Stimulated activated CD8-positive, alpha-beta memory T cell treated with anti-CD3 and anti-CD28 coated beads, Interleukin-2, amount 100 ng/mL, for 1 hour (primary cell): ENCODE measurements at places on chromosomes 16 and 17.

- DNase-seq = no peak
Measured at GRCh38 chr17:38815576-38816193, 9.4 kb downstream of the CWC25 start.

DNA sequence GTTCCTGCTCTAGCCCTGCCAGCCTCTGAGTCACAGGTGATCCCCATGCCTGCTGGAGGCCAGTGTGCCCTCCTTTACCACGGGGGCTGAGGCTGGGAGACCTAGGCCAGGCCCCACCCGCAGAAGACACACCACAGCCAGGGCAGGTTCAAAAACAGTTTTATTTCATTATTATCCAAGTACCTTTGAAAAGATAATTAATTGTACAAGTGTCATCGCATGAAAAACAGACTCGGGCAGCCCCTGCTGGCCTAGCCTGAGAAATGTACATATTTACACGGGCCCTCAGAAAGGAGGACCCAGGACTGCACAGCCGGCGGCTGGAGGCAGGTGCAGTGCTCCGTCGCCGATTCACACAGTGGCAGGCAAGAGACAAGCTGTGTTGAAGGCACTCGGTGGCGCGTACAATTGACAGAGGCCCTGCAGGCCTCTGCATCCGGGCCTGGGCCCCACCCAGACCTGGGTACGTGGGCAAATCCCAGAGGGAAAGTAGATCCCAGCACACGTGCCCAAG is 4.4 kb downstream of the PDIA2 start:
- no peak for DNase-seq

GRCh38 chr16:51404386-51404785 is 253.3 kb upstream of the SALL1 start:
- no peak for DNase-seq

DNA sequence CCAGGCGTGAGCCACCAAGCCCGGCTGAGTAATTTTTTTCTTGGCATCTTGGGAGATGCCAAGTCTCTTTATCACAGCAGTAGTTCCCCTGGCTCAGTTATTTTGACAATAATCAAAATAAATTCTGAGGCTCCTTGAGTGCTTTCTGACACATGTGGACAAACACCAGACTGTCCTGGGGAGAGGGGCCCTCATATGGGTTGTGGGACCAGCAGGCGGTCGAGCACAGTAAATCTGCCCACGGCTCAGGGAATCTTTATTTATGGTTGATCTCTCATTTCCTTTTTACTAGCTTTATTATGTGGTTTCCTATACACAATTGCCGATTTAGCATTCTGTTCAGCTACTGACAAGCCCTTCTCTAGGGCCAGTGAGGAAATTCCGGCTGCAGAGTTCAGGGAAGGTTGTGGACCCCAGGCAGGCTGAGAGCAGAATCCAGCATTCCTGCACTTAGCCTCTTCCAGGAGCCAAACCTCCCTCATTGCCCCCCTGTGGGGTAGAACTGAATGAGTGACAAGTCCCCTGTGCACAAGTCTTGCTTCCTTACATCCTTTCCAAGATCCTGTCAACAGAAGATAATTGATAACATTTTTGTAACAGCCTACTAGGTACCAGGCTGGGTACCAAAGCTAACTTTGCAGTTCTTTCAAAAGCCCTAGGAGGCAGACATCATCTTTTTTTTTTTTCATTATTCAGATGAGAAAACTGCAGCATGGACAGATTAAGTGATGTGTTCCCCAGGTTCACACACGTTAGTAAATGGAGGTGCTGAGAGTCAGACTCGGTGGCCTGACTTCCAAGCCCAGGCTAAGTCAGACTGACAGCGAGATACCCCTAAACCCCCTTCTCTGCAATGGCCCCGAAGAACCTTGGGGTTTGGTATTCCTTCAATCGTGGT is 40.2 kb downstream of the HS3ST3B1 start:
- no peak for DNase-seq

DNA sequence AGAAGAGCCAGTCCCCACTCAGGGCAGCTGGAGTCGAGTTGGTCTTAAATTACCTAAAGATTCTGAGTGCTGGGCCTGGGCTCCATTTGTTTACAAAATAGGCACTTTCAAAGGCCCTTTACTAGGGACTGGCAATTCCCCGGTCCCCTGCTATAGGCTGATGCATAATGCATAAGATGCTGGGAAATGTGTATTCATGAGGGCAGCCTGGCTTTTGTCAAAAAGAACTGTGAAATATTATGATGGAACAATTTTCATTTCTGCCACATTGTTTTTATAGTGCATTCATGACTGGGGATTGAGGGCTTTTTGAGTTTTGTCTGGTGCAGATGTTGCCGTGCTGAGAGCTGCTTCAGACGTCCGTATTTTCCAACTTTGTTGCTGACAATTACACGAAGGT is 617.0 kb upstream of the CDH5 start:
- DNase-seq = no peak

DNA sequence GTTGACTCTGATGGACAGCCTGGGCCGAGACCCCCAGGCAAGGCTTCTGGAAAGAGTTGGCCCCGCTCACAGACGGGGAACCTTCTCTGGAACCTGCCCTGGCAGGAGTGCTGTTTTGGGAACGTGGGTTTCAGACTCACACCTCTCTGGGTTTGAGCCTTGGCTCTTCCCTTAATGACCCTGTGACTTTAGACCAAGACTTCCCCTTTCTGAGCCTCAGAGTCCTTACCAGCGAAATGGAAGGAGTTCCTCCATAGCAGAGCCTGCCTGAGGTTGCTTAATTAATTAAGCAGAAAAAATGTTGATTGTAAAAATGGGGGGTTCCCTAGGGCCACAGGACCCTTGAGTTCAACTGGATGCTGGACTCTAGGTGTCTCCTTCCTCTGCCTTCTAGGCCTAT is 408.2 kb downstream of the SEC14L1 start:
- DNase-seq = no peak

- no peak for DNase-seq
Measured at GRCh38 chr17:80187515-80187941, 17.7 kb downstream of the CARD14 start.

DNA sequence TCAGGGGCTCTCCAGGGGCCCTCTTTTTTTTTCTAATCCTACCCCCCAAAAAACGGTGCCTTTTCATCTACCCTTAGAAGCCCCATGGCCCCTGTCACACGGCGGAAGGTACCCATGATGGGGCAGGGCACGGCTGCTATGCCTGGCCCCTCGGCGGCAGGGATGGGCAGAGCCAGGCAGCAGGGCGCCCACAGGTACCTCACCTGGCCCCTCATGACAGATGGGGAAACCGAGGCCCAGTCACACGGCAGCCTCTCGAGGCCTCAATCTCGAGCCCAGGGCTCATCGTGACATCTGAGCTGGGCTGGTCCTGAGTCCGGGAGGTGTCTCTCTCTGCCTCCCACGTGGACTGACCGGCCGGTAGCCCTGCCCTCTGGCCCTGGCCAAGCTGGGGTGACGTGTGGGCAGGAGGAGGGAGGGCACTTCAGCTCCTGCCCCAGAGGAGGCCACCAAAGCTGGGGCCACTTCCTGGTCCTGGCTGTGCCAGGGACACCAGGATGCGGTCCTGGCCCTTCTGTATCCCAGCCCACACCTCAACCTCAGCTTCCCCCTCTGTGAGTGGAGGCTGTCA is 11.6 kb downstream of the TRAF7 start:
- no peak for DNase-seq

DNA sequence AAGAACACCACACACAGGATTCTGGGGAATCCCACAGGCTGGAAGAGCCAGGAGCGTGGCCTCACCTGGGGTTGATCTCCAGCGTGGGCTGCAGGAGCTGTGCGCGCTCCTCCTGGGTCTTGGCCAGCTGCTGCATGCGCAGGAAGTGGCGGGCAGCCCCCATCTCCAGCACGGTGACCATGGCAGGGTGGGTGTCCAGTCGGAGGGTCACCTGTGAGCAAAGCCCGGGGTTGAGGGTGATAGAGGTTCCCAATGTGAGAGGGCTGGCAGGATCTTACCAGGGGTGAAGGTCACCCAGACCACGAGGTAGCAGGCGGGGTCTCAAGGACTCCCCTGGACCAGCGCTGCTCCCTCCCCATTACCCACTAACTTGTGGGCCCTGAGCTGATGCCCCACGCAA is 7.4 kb downstream of the DNASE1 start:
- DNase-seq = no peak

DNA sequence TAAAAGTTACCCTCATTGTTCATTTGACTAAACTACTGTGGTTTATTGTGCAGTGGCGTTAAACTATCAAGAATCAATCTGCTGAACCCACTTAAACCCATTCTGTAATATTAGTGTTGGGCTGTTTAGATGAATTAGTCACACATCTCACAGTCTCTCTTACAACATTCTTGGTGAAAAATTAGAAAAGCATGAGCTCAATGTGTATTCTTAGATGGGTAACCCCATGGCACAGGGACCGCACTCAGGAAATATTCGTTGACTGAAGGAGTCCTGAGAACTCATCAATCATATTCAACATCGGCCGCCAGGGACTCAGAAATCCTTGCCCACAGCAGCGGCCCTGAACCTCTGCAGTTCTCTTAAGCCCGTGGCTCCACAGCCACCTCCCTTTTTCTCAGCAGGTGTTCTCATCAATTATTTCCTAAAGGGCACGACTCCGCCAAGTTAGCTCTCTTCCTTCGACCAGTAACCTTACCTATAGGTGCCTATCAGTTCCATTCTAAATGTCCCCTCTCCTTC is 155.6 kb downstream of the STX8 start:
- DNase-seq = no peak

DNA sequence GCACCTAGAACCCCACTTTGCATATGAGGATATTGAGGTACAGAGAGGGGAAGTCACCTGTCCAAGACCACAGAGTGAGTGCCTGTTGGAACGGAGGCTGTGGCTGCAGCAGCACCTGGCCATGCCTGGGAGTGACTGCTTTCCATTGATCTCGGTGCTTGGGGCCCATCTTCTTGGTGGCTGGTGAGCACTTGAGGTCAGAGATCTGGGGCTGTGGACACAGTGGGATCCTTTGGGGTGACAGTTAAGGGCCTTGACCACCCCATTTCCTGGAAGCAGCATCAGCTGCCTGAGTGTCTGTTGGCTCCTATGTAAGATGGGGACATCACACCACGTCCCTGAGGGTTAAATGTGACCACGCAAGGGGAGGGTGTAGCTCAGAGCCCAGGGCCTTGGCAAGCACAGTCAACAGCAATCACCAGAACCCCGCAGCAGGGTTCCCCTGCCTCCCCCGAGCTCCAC is 111.7 kb downstream of the IRF8 start:
- DNase-seq = no peak

DNA sequence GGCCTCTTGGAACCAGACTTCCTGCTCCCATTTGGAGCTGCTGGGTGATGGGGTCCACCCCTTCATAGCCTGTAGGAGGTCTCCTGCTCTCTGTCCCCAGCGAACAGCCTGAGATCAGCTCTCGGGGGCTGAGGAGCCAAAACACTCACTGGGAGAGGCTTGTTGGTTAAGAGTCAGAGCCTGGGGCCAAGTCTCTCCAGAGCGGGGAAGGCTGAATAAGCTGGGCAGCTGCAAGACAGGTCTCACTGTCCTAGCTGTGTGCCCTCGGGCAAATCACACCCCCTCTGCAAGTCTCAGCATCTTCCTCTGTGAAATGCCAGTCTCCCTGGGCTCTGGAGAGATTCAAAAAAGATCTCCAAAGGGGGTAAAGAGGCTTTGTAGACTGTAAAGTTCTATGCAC is 174.6 kb downstream of the WSCD1 start:
- DNase-seq = no peak

GRCh38 chr17:80645706-80646325 is 101.2 kb downstream of the RPTOR start:
- DNase-seq = no peak
